ENCODE measurements at places on chromosomes 6 and 20.

DNA sequence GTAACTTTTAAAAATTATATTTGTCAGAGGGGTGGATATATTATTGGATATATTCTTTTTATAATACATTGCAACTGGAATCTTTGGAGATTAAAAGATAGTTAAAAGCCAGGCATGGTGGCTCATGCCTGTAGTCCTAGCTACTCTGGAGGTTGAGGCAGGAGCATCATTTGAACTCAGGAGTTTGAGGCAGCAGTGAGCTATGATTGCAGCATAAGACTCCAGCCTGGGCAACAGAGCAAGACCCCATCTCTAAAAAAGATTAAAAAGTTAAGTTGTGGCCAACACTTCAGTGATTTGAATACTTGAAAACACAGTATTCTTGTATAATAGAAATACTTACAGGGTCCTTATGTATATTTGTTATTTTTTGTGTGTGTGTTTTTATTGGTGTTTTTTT is 15.2 kb downstream of the MAPRE1 start:
- DNase-seq, result no peak

DNA sequence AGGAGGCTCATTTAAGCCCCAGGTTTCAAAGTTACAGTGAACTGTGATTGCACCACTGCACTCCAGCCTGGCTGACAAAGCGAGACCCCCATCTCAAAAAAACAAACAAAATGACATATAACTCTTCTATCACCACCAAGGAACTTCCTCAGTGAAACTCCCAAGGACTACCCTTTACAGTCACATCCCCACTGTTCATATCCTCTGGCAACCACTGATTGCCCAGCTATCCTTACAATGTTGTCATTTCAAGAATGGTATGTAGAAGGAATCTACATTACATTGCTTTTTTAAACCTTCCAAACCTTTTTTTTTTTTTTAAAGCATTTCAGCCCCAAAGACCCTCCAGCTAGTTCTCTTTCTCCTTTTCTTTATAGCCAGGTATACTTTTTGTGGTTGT is 123.1 kb upstream of the CARMIL1 start:
- DNase-seq, result no peak

DNA sequence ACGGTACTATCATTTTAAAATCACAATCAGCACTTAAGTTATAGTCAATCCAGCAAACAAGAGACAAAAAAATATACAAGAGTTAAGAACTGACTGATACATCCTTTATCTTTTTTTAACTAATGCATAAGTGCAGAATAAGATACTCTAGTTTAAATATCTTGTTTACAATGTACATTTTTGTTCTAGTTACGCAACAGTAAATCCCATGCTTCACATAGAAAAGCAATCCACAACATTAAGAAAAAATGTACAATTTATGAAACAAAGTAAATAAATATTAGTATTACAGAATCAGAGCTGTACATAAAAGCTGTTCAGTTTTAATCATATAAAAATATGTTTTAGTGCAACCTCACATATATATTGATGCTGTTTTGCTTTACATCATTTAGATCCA is 192.6 kb downstream of the HIVEP2 start:
- no peak for DNase-seq

- DNase-seq, result no peak
Measured at GRCh38 chr20:1280195-1281102, 14.4 kb downstream of the SNPH start.

GRCh38 chr20:25058847-25059810 is 1.2 kb upstream of the ACSS1 start:
- peak; percentile 46 for DNase-seq

DNA sequence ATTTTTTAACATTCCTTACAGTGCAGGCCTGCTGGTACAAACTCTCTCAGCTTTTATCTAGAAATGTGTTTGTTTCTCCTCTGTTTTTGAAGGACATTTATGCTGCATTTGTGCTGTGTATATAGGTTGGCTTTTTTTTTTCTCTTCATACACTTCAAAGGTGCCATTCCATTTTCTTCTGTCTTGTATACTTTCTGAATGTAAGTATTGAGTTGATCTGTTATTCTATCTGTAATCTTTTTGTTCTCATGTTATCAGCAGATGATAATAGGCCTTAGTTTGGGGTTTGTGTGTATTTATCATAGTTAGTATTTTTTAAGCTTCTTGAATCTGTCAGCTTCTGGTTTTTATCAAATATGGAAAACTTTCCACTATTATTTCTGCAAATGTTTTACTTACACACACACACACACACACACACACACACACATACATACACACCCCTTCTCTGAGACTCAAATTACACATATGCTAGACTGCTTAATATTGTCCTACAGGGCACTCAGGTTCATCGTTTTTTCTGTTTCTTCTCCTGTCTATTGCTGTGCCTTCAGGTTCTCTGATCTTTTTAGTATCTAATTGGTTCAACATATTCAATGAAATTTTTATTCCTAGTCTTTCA is 74.6 kb downstream of the RPP40 start:
- no peak for DNase-seq

GRCh38 chr6:17218023-17218748 is 63.0 kb upstream of the RBM24 start:
- no peak for DNase-seq

GRCh38 chr6:123687864-123688263 is 51.1 kb upstream of the TRDN start:
- no peak for DNase-seq

DNA sequence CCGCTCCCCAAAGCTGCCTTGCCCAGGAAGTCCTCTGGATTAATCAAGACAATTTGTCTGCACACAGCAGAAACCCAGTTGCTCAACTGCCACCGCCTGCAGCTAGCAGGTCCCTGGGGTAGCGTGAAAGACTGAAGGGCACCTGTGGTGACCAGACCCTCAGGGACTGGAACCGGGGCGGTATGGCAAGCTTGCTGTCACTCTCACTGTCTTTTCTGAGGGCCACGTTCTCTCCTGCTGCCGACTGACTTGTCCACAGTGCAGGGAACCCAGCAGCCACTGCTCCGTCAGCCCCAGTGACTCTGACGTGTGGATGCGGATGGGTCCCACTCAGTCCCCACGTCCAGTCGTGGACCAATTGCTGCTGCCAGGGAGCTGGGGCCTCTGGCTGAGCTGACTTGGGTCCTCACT is 72.8 kb upstream of the PMEPA1 start:
- no peak for DNase-seq

GRCh38 chr20:1269850-1270249 is 3.8 kb downstream of the SNPH start:
- DNase-seq, result no peak

DNA sequence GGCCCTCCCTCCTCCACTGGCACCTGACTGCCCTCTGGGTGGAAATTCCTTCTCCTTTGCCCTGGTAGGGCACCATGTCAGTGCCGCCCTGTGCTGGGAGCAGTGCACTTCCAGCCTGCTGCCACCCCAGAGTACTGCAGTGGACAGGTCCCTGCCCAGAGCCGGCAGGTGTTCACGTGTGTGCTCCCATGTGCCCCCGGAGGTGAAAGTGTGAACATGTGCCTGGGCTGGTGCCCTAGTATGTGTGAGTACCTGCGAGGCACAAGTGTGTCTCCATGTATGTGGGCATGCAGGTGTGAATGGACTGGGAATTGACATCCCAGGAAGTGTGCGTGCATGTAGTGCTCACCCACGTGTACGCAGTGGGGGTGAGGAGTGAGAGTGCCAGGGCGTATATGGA is 29.4 kb downstream of the SDCBP2 start:
- peak; percentile 35 for DNase-seq

DNA sequence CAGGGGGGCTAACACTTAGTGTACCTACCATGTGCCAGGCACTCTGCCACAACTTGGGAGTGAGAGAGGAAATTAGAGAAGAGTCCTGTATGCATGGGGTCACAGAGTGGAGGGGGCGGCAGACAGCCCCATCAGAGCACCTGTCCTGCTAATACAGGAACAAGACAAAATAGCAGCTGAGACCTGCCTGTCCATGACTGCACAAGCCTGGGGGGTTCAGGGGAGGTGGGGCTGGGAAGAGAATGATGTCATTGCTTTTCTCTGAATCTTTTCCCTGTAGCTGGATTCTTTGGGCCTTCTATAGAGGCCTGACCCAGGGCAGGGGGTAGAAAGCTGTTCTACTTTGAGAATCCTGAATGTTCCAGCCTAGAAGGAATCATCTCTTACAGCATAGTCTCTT is 37.4 kb downstream of the FOXP4 start:
- no peak for DNase-seq

GRCh38 chr6:21970569-21971300 is 326.1 kb downstream of the PRL start:
- no peak for DNase-seq

DNA sequence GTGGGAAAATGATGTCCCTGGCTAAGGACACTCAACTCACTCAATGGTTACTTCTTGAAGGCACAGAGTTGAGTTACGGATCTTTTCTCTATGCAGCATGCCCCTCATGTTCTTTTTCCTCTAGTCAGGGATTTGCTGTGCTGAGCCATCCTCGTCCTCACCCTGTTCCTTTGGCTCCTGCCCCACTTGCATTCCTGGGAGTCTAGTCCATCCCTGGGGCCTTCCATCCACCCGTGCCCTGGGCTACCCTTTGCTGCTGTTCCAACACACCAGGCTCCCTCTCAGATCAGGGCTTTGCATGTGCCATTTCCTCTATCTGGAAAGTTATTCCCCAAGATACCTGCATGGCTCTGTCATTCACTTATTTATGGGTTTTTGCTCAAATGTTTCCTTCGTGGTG is 13.3 kb upstream of the KCNG1 start:
- DNase-seq, result no peak

DNA sequence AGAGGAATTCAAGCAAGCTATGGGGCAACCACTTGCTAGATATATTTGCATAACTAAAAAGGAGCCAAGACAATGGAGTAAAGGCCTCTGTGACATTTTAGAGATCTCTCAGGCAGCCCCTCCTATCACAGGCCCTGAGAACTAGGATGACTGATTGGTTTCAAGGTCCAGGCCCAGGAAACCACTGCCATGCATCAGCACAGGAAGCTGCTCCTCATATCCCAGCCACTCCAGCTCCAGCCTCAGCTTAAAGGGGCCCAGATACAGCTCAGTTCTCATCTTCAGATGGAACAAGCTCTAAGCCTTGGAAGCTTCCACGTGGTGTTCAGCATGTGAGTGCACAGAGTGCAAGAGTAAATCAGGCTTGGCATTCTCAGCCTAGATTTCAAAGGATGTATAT is 21.1 kb upstream of the THBS2 start:
- DNase-seq, result no peak

- DNase-seq, result no peak
Measured at GRCh38 chr20:58470336-58471192, 44.6 kb downstream of the APCDD1L start.

DNA sequence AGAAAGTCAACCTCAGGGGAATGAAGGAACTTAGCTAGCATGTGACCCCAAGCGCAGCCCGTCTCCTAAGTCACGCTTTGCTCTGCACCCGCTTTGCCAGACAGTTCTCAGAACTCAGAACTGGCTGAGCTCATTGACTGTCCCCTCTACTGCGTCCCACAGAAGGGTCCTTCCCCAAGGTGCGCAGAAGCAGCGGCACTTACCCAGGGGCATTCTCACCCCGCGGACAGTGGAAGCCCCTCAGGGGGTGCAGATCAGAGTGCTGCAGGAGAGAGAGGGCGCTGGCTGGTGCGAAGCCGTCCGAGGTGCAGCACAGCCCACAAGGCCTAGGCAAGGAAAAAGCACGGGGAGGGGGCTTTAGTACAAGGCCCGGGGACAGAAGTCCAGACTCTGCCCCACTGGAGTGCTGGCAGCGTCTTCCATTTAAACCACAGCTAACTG is 807 bp downstream of the SNHG17 start:
- peak; percentile 29 for DNase-seq

GRCh38 chr6:26309731-26310142 is 55.3 kb upstream of the BTN3A2 start:
- peak; percentile 83 for DNase-seq

GRCh38 chr6:167311286-167311685 is 13.6 kb upstream of the TTLL2 start:
- DNase-seq, result no peak

DNA sequence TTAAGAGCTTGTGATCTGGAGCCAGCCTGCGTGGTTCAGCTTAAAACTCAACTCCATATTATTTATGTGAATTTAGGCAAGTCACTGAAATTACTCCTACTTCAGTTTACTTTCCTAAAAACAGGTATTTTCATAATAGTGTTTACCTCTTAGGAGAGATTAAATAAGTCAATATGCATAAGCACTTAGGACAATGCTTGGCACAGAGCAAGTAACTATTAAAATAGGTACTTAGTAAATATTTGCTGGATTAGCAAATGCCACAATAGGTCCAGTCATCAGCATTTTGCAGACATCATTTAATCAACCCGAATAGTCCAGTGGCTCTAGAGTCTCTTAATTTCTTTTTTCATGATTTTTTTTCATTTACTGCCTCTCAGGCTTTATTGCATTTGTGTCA is 78.6 kb upstream of the PTPRK start:
- no peak for DNase-seq

- peak; percentile 39 for DNase-seq
Measured at GRCh38 chr6:85015396-85015990, 251.1 kb upstream of the TBX18 start.

GRCh38 chr6:35294308-35294945 is 3.2 kb upstream of the DEF6 start:
- DNase-seq, result peak; percentile 44

DNA sequence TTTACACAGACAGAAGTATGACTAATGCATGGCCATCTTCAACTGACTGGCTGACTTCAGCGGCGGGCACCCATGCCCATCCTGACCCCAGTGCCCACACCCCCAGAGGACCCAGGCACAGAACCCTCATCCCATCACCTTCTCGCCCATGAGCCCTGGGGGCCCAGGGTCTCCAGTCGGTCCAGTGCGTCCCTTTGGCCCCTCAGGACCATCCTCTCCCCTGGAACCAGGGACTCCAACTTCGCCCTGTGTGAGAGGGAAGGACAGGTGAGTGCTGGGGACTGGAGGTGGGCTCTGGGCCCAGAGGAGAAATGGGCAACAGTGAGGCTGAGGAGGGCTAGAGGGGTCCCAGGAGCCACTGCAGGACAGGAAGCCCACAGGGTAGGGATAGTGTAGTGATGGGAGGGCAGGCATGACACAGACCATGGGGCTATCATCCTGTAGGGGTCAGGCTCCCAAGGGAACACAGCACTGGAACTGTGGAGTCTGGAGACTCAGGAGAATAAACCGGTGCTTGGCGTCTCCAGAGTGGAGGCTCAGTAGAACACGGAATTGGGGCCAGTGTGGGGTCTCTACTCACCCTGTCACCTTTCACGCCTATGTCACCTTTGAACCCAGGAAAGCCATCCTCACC is 16.7 kb downstream of the COL11A2 start:
- DNase-seq, result no peak

DNA sequence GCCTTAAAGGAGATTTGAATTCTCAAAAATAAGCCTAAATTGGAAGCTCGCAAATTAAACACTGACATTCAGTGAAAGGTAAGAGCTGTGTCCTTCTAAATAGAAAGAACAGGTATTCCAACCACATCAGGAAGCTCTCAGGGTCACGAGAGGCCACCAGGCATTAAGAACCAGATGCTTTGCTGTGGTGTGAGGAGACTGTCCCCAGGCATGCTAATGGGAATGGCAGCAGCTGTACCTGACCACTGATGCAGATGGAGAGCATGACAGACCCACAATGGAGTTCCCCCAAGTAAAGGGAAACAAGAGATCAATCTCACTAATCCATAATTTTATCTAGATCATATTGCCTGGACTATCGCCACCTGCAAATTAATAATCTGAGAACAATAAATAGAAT is 658.9 kb upstream of the NOX3 start:
- no peak for DNase-seq

- no peak for DNase-seq
Measured at GRCh38 chr20:38725148-38725901, 1.0 kb downstream of the SLC32A1 start.

All from SW480 (cell line).